IMR-90 (cell line): ENCODE measurements at places on chromosomes 3 and 15. TPM values are rescaled to one million over a fixed set of nuclear protein-coding genes. Genes with fewer than 3 reads are reported as not detected.

Gene LMAN1L
- not detected in 2 replicates for total RNA-seq

Gene CCR3
- not detected in 2 replicates for total RNA-seq

Gene UBAP1L
- 0.28 and 0.36 TPM in 2 replicates for total RNA-seq

Gene TRPM1
- total RNA-seq, result 0.28 TPM in 1 of 2 replicates, not detected in the other

Gene CHRM5
- total RNA-seq, result under 0.01 TPM in 2 replicates

Gene RNF7
- total RNA-seq, result 111 and 149 TPM in 2 replicates

Gene DGKG
- total RNA-seq, result 2.5 and 4.1 TPM in 2 replicates

Gene PLSCR2
- total RNA-seq, result not detected in 2 replicates

Gene A4GNT
- total RNA-seq, result not detected in 2 replicates

Gene C15orf62
- total RNA-seq, result under 0.01 TPM in 1 of 2 replicates, not detected in the other

DNA sequence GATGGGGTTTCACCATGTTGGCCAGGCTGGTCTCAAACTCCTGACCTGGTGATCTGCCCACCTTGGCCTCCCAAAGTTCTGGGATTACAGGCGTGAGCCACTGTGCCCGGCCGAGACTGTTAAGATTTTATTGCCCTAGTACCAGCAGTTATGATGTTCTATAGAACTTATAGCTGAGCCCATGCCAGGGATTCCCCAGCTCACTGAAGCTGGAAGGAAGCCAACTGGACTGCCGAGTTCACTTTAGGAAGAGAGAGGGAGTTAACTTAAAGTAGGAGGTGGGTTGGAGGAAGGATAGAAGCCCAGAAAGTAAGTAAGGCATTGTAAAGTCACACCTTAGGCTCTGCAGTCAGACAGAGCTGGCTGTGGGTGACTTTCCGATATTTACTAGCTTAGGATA, 101.1 kb upstream of the BOC start:
- DNase-seq, result no peak

GRCh38 chr15:59312205-59312604, 60.5 kb downstream of the MYO1E start:
- no peak for DNase-seq

- DNase-seq, result no peak
Measured at GRCh38 chr3:184648636-184649035, 63.2 kb downstream of the MAGEF1 start.

DNA sequence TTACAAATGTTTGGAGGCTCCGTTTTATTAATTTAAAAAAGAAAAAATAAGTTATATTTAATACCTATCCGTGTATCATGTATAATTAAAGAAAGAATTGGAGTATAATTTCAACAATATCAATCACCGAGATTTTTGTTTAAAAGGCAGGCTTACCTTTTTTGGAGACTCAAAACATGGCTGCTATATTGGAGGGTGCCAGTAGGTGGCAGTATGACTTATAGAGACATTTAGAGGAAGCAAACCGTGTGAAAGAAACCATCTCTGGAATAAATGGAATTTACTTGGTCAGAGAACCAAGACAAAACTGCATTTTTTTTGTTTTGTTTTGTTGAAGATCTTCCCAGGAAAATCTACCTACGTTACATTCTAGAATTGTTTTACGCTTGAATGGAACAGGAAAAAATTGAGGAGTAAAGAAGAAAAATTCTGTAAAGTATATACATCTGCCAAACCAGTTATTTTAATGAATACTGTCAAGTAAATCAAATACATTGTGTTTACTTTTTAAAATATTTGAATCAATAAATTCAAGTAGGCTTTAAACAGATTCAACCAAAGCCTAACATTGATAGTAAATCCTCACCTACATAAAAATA, 802.6 kb upstream of the ALCAM start:
- DNase-seq, result peak; percentile 52

GRCh38 chr15:70474471-70475406, 288.6 kb downstream of the UACA start:
- peak; percentile 96 for DNase-seq

DNA sequence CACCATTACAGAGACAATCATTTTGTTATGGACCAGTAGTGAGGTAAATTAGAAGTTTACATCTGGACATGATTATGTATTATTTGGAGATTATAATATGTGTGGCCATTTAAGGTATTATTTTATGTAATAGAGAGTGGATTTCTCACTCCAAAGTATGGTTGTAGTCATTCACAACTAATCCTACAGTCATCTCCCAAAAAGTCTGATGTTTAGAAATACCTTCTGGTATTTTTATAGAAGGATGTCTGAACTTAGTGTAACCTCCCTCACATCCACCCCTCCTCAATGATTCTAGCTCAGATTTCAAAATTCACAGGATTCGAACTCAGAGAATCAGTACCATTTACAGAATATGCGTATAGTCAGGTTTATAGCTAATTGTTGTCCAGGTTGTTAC, 346.6 kb upstream of the MEIS2 start:
- no peak for DNase-seq

DNA sequence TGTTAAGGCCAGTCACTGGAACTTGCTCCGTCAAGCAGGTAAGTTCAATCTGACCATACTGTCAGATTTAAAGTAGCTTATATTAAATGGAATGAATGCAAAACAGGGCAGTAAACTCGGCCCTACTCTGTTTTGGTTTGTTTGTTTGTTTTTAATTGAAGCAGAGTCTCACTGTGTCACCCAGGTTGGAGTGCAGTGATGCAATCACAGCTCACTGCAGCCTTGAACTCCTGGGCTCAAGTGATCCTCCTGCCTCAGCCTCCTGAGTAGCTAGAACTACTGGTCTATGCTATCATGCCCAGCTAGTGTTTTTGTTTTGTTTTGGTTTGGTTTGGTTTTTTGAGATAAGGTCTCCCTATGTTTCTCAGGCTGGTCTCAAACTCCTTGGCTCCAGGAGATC, 305.0 kb downstream of the FEZF2 start:
- no peak for DNase-seq

DNA sequence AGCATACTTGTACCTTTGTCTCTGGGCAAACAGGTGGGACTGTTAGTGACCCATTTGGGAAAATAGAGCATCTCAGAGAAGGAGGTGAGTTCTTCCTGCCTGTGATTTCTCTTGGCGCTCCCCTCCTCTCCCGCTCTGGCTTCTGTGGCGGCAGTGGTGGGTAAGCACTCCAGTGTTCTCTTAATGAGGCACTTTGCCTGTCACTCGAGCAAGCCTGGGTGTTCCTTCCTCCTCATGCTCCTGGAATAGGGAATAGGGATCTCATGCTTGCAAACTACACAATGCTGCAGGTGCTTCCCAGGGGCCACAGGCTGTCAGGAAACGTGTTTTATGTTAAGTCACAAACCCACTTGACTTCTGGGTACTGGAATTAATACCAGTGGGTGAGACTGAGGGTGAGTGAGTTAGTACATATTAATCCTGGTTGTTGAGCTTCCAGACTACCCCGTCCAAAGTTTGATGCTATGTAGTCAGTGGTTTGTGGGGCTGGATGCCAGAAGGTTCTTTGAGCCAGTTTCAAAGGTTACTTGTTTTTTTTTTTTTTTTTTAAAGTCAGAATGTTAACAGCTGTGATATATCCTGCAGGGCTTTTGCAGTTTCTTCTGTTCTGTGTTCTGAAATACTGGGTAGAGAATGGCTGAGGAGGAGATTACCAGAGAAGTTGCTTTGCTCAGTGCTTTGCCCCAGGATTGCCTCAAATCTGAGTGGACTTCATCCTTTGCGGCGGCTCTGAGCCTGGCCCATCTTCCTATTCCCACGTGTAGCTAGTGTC, 30.5 kb downstream of the EDEM1 start:
- DNase-seq, result peak; percentile 51

DNA sequence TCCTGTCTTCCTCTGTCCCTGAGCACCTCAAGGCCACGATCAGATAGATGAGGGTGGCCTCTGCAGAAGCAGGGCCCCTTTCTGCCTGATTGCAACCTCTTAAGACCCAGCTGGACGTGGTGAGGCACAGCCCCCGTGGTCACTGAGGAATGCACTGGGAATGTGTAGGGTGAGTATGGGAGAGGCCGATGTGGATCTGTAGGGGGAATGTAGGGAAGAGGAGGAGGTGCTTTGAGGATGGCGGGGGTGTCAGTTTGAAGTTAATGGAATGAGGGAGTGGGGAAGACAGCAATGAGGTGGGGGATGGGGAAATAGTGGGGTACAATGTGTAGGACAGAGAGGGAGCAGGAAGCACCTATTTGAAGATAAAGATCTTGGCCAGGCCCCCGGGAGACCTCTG, 785 bp upstream of the IQCF5 start:
- no peak for DNase-seq

DNA sequence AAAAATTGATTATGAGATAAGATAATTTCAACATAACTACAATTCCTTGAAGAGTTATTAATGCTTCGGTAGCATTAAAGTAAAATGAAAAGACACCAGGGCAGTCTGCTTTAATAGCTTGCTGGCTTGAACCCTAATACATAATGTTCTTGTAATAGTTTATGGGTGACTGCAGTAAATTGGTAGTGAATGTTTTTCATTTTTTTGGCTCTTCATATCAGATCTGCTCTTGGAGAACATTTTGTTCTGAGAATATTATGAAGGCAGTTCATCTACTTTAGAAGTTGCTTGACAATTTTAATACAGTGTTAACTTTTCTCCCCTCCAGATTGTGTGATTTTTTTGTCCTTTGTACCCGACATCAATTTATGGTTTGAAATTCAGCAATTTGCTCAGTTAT, 128.4 kb downstream of the ZBTB20 start:
- no peak for DNase-seq

DNA sequence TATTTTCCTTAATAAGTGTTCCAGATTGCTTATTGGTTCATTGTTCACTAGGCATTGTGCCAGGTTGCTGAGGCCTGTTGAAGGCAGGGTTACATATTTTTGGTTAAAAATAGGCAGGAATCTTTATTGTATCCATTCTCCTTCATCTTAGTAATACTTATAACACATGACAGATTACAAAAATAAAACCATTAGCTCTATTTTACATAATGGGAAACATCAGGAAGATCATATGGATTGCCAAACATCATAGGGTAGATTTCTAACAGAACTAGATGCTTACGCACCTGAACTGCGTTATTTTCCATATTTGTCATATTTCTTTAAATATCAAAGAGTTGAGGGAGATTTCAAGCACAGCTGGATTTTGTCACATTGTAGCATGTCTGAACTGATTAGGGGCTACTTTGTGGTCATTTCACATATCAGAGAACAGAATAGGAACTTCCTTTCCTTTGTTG, 462.9 kb upstream of the SGO1 start:
- DNase-seq, result peak; percentile 33

DNA sequence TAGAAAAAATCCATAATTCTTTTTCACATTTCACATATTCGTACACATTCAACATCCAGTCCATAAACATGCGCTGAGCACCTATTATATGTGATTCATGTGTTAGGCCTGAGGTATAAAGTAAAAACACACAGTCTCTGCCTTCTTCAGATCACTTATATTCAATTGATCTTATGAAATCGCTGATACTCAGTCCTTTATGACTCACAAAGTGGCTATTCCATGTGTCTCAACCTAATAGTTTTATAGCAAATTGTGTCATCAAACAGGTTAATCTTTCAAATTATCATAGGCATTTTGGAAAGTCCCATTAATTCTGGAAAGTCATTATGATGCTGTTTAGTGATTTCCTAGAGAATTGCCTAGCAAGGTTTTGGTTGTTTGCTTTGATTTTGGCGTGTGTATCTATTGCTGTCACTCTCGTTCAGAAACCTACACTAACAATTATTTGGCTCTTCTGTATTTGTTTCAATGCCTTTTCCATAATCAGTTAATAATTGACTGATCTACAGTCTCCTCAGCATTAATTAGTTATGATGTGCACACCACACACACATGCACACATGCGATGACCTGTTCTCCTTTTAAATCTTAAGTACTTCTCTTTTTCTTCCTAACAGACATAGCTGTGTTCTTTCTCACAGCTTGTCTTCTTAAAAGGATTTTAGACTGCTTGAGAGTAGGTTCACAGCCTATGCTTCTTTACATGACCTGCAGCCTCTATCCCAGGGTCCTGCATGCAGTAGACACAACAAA, 353.1 kb downstream of the MECOM start:
- DNase-seq, result no peak

GRCh38 chr3:119240101-119240590, 532 bp downstream of the B4GALT4 start:
- DNase-seq, result no peak

DNA sequence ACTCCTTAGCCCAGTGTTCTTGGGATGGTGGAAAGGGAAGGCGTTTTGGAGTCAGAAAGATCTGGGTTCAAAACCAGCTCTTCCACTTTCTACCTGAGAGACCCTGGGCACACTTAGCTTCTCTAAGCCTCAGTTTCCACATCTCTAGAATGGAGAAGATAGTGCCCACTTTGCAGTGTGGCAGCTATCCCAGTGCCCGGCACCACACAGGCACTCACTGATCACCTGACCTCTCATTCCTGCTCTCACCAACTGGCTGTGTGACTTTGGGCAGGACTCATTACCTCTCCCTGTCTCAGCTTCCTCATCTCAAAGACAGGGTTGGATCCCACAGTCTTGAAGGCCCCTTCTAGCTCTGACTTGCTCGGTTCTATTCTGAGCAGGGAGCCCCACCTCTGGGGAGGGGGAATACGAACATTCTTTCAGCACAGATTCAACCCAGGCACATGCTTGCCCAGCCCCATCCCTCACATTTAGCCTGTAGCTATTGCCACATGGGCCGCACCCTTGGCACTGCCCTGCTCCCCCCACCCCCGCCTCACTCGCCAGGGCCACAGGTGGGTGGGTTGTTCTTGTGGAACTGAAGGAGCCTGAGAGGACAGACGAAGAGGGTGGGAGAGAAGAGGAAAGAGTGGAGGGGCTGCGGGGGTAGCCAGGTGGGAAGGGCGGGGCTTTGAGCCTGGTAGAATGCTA, 39.2 kb downstream of the EPHB3 start:
- no peak for DNase-seq

GRCh38 chr15:64944961-64945360, 33.3 kb downstream of the ANKDD1A start:
- no peak for DNase-seq

- DNase-seq, result no peak
Measured at GRCh38 chr15:72011302-72011942, 106.5 kb downstream of the MYO9A start.

- DNase-seq, result peak; percentile 18
Measured at GRCh38 chr3:192772240-192772894, 45.0 kb upstream of the FGF12 start.

- DNase-seq, result no peak
Measured at GRCh38 chr3:178827285-178827856, 244.2 kb downstream of the ZMAT3 start.

- peak; percentile 70 for DNase-seq
Measured at GRCh38 chr3:122484985-122485384, 29.8 kb downstream of the KPNA1 start.
